IPS DF 19.7 (cell line): ENCODE measurements at places on chromosomes 13 and 19.

GRCh38 chr19:38880076-38880881 is 2.2 kb upstream of the RINL start:
- no peak for DNase-seq

- DNase-seq, result no peak
Measured at GRCh38 chr19:6800991-6801484, 28.5 kb downstream of the VAV1 start.

DNA sequence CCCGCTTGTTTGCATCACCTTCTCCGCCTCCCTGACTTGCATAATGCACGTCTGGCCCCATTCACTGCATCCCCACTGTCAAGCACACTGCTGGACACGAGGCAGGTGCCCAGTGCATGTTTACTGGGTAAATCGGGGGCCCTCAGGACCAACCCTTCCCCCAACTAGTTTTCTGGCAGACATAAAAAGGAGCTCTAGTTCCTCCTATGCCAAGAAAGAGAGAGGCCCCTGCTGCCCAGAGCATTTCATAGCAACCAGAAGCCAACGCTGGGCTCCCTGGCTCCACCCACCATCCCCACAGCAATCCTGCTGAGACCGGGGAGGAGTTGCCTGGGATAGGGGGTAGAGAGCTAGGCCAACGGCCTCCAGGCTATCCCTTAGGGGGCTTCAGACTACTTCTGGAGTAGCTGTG is 23.2 kb downstream of the ANKRD27 start:
- DNase-seq, result no peak

DNA sequence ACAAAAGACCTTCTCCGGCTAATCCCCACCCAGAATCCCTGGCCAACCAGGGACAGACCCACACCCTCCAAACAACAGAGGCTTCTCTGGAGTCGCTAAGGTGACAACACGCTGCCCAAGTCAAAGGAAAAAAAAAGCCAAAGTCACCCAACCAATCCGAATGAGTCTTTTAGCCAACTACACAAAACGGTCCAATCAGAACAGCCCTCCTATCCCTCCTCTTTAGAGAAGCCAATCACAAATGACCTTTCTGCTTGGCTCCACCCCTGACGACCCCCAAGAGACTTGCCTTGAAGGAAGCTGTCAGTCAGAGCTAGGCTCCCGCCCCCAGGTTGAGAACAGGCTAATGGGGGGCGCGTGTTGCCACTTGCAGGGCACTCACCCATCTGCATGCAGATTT is 6.6 kb upstream of the FBXW9 start:
- DNase-seq, result peak; percentile 87

- DNase-seq, result no peak
Measured at GRCh38 chr19:14479975-14480699, 5.0 kb upstream of the PTGER1 start.

DNA sequence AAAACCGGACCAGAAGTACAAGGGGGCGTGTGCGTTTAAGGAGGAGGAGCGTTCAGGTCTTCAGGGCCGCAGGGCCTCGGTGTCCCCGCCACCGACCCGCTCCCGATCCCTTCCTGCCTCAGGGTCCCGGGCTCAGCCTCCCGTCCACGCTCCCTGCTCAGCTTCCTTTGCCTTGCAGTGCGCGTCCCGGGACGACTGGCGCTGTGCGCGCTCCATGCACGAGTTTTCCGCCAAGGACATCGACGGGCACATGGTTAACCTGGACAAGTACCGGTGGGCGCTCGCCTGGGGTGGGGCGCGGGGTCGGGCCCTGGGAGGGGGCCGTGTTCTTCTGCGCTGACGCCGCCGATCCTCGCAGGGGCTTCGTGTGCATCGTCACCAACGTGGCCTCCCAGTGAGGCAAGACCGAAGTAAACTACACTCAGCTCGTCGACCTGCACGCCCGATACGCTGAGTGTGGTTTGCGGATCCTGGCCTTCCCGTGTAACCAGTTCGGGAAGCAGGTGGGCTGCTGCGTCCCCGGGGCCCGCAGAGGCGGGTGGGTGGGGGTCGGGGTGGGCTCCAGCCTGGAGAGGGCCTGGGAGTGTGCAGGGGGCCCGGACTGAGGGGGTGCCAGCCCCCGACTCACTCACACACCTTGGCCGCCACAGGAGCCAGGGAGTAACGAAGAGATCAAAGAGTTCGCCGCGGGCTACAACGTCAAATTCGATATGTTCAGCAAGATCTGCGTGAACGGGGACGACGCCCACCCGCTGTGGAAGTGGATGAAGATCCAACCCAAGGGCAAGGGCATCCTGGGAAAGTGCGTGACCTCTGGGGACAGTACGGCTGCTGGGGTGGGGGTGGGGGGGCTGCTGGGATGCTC is 1.4 kb downstream of the GPX4 start:
- no peak for DNase-seq

GRCh38 chr13:89520468-89520867 is 1827.0 kb upstream of the MIR17HG start:
- no peak for DNase-seq

GRCh38 chr13:32956595-32956933 is 59.7 kb upstream of the KL start:
- no peak for DNase-seq

DNA sequence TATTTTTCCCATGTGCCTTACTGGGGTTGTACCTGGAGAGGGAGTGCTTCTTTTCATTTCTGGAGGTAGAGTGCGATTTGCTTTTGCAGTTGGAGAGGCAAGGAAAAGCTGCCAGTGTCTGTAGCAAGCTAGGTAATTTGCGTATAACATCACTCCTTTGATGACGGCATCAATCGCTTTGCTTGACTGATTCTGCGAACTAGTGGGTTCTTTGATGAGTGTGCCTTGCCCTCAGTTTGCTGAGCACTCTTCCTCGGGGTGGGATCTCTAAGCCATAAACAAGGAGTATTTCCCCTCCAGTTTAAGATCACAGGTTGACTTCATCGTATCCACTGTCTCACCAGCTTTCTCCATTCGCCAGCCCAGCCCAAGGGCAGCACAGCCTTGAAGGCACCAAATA is 344.5 kb downstream of the KCNRG start:
- no peak for DNase-seq
